ENCODE measurements at places on chromosomes 16 and 17.

GRCh38 chr17:10612957-10613744, 44.0 kb downstream of the MYH3 start:
- DNase-seq = no peak

DNA sequence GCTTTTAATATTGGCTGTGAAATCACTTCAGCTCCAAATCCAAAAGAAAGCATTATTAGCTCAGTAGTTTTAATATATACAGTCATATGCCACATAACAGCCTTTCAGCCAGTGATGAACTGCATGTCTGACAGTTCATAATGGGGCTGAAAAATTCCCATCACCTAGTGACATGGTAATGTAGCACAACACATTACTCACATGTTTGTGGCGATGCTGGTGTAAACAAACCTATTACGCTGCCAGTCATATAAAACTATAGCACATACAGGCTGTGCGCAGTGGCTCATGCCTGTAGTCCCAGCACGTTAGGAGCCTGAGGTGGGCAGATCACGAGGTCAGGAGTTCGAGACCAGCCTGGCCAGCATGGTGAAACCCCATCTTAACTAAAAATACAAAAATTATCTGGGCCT, 92.2 kb downstream of the TUBD1 start:
- no peak for DNase-seq

DNA sequence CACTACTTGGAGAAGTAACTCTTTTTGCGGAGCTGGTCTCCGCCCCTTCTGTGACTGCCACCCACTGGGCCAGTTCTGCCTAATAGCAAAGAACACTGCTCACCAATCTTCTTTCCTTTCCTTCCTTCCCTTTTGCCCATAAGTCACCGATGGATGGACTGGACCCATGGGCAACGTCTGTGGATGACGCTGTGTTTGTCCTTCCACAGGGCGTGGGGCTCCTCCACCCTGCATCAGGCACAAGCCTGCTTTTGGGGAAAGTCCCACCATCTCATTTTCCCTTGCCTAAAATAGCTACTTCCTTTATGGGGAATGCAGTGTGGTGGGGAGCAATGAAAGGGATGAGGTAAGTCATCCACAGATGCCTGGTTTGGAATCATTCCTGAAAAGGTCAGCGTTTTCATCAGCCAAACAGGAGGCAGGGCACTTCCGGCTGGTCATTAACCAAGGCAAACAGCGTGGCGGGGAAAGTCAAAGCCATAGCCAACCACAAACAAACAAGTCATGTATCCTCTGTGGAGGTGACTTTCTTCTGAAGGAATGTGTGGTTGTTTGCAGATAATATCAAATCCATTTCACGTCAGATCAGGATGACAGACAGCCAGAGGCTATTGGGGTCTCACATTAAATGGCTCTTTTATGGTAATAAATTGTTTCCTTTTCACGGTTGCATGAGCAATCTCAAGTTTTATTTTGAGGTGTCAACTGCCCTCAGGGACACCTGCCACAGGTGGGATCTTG, 30.7 kb upstream of the MED9 start:
- DNase-seq = no peak

- DNase-seq = no peak
Measured at GRCh38 chr17:34437188-34437587, 74.2 kb upstream of the CCL1 start.

DNA sequence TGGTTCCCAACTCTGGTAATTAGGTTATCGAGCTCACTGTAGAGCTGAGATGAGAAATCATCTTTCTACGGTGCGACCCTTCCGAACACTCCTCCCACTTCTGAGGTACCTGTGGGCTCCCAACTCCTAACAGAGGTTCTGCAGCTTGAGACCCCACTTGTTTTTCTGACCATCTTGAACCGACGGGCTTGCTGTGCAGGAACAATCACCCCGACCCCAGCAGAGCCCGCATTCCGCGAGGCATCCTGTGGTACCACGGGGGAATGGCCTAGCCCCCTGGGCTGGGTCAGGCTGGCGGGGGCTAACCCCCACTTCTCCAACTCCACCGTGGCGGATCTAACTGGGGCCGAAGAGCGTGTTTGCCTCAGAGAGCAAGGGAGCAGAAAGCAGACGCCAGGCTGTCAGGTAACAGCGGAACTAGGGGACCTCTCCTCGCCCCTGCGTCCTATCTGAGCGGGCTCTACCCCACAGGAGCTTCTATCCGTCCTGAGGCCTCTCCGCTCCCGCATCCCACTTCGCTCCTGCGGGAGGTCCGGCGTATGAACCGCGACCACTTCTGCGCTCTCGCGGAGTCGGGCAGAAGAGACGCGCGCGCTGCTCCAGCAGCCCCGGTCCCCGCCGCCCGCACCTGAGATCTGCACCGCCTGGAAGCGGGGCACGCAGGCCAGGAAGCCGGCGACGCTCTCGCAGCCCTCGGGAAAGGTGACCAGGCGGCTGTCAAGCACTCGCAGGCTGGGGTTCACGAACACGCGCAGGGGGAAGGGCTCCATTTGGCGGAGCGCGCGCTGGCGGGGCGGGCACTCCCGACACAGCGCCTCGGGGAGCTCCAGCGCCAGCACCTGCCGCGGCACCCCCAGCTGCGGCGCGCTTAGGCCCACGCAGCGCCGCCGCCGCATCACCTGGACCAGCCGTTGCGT, 761 bp downstream of the PDF start:
- no peak for DNase-seq

DNA sequence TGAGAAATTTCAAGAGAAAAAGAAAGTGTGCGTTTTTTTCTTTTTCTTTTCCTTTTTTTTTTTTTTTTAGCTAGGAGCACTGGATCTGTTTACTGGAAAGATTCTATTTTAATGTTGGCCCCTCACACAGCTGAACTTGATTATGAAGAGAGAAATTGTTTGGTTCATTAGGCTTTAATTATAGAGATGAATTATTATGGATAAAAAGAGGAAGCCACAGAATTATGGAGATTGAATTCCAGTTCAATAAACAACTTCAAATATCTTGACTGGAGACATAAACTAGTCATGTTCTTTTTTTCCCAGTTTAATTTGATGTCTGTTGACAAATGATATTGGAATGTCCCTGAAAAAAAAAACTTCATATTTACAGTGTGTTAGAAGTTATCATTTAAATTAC, 152.0 kb upstream of the HS3ST3A1 start:
- no peak for DNase-seq

- no peak for DNase-seq
Measured at GRCh38 chr16:59205403-59205802, 471.3 kb upstream of the GOT2 start.

- no peak for DNase-seq
Measured at GRCh38 chr16:87206646-87207451, 110.3 kb downstream of the C16orf95 start.

DNA sequence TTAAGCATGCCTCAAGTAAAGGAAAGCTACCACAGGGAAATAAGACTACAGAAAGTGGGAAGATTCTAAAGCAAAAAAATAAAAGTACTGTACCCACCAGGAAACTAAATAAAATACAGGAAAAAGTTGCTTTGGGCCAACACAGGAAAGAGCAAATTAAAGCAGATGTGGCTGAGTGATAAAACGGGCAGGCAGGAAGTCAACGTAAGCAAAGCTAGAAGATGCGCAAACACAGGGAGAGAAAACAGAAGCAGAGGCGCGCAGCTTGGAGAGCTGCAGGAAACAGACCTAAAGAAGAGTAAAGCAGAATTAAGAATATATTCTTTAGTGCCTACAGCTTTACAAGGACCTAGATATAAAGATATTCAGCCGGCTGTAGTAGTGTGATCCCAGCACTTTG, 21.7 kb downstream of the USP36 start:
- no peak for DNase-seq

DNA sequence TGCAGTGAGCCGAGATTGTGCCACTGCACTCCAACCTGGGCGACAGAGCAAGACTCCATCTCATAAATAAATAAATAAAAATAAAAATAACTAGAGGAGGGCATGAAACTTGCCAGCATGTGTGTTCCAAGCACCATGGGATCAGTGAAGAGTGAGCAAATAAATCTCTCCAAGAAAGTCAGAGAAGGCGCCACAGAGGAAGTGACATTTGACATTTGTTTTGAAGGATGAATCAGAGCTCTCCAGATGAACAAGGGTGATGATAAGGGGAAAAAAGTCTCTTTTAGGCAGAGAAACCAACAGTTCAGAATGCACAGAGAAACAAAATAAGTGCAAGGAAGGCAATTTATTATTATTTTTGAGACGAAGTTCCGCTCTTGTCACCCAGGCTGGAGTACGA, 50.3 kb downstream of the IST1 start:
- no peak for DNase-seq

DNA sequence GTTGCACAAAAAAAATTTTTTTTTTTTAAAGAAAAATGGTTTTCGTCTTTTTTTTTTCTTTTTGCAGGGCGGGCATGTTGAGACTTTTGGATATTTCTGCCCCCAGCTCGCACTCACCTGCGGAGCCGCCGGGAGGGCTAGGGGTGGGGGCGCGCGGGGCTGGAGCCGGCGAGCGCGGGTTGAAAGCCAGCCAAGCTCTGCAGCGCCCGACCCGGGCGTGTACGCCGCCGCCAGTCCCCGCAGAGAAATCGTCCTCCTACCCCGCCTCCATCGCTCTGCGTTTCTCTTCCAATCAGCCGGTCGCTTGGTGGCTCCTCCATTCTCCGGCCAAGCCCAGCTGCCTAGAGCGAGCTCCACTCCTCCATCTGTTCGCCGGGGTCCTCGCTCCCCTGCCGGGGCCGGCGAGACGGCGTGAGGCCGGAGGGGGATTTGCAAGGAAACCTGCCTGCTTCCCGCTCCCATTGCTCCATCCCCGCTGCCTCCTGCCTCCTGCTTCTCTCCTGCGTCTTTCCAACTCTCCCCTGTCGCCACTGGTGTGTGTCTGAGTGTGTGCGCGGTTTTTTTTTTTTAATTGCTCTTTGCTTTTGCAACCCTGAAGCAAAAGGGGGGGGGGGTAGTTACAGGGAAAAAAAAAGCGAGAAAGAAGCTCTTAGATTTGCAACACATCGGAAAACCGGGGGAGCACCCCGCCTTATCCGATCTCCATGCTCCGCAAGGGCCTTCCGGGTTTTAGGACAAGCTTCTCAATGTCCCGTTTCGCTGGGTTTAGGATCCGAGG, 1.8 kb upstream of the UBTF start:
- no peak for DNase-seq

DNA sequence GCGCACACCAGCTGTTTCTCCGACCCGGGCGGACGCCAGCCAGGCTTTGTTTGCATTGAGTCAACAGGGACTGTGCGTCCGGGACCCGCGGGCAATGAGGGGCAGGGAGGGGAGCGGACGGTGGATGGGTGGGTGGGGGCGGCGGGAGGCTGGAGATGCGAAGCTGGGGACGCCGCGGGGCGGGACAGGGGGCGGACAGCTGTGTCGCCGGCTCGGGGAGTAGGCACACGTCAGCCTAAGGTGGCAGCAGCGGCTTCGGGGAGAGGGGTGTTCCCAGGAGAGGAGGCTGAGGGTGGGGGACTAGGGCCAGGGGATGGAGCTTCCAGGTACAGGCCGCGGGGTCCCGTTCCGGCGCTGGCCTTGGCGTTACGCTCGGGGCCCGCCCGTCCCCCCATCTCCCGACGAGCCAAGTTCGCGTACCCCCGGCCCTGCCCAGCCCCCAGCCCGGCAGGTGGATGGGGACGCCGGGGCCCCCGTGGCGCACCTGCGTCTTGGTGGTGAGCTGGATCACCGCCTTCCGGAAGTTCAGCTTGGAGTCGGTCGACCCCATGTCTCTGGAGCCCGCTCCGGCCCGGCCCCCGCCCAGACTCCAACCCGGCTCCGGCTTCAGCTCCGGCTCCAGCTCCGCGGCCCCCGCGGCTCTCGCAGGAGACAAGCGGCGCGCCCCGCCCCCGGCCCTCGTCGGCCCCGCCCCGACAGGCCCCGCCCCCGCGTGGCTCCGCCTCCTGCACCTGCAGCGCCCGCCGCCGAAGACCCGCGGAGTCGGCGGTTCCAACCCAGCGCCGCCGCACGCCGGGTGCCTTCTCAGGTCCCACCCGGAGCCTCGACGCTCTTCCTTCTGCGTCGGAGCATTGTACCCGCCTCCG, at the start of gene HID1:
HID1 (minus strand) TSS at position 653 of the 866 bp plus-strand sequence; CDS start at position 550, 103 bp downstream.
- no peak for DNase-seq

- DNase-seq = no peak
Measured at GRCh38 chr16:86296256-86296655, 214.1 kb upstream of the FOXF1 start.

DNA sequence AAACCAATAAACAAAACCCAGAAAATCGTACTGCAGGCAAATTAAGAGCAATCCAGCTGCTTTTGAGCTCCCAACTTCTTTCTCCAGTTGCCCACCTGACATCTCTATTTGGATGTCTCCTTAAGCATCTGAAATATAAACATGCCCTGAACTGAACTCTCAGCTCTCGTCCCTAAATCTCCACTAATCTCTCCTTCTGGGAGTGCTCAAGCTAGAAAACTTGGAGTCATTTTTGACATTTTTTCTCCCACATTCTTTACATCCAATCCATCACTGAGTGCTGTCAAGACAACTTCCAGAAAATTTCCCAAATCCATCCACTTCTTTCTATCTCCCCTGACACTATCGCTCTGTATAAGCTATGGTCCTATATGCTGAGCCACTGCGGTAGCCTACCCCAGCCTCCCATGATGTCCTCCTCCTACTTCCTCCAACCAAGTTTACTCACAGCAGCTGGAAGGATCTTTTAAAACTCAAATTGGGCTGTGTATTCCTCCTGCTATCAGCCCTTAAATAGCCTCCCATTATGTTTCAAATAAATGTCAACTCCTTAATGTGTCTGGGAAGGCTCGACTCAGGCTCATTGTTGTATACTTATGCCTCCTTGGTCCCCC, 53.1 kb downstream of the HS3ST3B1 start:
- DNase-seq = no peak

GRCh38 chr17:75454193-75454592, 2.2 kb upstream of the TMEM94 start:
- DNase-seq = no peak

Data from cortex of kidney (tissue), 1 donor.